ENCODE measurements at places on chromosomes 2 and 18.
A peak's percentile ranks its signal among the peaks of the same experiment; 100 is the strongest.

DNA sequence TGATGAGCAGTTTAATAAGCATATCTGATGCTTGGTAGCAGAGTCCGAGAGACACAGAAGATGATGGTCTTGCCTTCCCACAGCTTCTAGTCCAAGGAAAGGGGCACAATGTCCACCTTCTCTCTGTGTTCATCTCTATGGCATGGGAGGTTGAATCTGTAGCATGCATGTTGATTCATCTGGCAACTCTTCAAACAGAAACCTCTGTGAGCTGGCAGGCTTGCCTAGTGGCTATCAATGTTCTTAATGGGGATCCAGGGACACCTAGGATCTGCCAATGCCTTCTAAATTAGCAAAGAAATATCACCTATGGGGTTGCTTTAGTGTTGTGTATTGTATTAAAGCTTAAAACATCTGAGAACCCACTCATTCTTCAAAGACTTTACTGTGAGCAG, 170.8 kb downstream of the INO80D start:
- DNase-seq, result no peak

- peak; percentile 96 for DNase-seq
Observed at GRCh38 chr2:157876066-157876785, at the start of gene ACVR1. Gene ACVR1 (minus strand): TSS chr2:157876330. CDS start chr2:157799493, 76,837 bp downstream.

GRCh38 chr2:225766431-225766830, 366.9 kb downstream of the NYAP2 start:
- no peak for DNase-seq

DNA sequence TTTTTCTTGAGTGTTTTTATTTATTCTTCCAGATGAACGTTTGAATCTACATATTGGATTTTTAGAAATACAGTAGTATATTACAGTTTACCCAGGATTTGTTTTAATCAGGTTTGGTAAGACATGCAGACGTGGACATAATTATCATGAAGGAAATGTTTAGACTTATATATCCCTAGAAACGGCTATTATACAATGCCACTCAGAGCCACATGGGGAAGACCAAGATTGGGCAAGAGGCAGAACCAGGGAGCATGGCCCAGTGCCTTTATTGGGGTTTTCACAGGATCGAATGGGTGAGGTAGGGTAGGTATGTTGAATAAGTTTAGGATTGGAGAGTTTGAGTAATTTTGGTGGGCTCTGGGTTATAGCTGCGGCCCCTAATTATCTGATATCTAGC, 212.2 kb downstream of the CAMKMT start:
- DNase-seq, result no peak

- no peak for DNase-seq
Observed at GRCh38 chr2:217121565-217121964, 261.7 kb upstream of the TNP1 start.

- DNase-seq, result peak; percentile 50
Observed at GRCh38 chr2:218745160-218745558, 34.5 kb downstream of the TTLL4 start.

GRCh38 chr2:60096556-60096955, 456.9 kb downstream of the BCL11A start:
- DNase-seq, result no peak

DNA sequence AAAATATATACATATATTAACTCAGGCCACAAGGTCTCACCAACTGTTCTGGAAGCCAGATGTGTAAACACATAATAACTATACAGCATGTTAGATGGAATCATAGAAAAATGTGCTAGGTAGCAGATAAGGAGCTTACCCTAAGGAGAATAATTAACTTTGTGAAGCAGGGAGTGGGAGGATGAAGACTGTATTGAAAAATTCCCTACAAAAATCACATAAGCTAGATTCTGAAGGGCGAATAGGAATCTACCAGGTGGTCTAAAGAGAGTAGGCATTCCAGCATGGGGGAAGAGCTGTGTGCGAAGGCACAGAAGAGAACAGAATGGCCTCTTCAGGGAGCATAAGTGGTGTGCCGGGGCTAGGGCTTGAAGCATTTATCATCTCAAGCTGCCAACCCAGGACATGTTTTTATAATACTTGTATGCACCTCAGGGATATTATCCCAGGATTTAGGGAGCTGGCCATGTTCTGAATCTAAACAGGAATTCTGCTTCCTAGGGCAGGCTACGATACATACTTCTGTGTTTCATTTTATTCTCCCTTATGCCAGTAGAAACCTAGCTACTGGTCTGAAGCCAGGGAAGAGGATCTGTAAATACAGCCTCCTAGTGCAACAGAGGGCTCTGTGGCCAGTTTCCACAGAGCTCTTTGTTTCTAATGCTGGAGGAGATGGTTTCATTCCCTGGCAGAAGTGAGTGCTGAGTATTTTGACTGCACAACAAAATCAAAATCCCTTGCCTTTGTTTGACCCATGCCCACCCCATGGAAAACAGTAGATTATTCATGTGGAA, 56.7 kb downstream of the NEMP2 start:
- peak; percentile 74 for DNase-seq

DNA sequence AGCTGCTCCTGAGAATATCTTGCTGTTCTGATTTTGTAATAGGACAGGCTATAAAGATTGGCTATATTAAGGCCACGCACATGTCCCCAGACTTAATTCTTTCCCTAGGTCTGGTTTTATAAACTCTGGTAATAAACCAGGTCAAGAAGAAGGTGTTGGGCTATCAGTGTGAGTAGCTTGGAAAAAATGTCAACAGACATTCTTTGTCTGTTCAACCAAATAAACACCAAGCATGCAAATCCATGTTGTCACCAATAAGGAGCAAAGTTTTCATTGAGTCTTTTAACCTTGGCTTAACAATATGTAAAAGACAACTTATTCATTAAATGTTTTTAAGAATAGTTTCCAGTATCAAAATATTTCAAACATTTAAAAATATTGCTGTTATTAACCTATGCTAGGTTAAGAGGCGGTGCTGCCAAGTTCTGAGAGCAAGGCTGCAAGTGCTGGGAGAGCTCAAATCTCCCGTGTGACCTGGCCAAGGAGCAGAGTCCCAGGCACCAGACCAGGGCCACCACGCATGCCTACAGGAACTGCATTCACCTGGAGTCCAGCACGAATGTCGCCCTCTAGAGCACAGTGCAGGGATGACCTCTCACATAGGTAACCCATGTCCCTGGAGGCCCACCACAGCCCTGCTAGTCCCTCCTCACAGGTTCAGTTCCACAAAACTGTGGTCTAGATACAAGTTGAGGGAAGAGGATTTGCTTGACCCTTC, 120.5 kb upstream of the POU3F3 start:
- peak; percentile 67 for DNase-seq

GRCh38 chr2:113979191-113980128, 89.6 kb downstream of the ACTR3 start:
- peak; percentile 36 for DNase-seq

DNA sequence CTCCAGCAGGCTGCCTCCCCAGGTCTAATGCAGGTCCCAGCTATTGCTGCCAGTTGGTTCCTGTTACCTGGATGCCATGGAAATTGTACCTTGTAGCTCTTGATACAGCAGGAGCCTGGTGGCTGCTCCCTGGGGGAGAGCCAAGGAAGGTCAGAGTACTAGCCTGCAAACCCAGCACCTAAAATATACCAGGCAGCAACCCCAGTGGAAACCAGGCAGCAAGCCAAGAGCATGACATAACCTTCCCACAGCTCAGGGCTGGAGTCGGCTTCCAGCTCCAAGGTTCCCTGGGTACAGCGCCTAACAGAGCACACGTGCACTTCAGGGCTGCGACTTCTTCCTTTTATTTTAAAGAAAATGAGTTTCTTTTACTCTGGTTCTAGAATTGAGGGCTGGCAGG, 30.3 kb downstream of the TNP1 start:
- DNase-seq, result peak; percentile 79

DNA sequence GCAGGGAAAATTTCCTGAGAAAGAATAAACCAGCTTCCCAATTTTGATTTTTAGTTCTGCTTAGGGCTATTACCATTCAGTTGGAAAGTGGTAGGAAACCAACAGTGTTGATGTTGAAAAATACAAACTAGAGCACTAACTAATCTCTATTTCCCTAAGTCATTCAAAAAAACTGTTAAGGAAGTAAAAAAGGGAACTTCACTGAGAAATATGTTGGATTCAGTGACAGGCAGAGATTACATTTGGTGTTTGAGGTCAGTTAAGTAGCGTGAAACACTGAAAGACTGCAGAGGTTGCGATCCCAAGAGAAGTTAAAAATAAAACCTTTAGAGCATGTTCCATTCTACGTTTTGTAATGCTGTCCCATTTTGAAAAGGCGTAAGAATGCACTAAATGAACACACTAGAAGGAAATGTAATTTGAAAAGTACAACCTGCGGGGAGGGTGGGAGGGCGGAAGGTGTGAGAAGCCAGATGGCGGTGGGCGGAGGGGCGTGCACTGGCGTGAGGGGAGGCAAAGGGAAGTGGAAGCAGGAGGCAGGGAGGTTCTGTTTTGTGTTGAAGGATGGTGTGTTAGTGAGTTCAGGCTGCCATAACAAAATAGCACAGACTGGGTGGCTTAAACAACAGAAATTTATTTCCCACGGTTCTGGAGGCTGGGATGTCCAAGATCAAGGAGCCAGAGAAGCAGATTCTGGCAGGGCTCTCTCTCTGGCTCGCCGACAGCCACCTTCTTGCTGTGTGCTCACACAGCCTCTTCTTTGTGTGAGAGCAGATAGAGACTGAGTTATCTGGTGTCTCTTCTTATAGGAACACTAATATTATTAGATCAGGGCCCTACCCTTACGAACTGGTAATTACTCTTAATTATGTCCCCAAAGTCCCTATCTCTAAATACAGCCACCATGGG, 94.3 kb upstream of the KCTD1 start:
- DNase-seq, result peak; percentile 46

GRCh38 chr2:24073816-24074215, 2.3 kb downstream of the SF3B6 start:
- DNase-seq, result no peak

DNA sequence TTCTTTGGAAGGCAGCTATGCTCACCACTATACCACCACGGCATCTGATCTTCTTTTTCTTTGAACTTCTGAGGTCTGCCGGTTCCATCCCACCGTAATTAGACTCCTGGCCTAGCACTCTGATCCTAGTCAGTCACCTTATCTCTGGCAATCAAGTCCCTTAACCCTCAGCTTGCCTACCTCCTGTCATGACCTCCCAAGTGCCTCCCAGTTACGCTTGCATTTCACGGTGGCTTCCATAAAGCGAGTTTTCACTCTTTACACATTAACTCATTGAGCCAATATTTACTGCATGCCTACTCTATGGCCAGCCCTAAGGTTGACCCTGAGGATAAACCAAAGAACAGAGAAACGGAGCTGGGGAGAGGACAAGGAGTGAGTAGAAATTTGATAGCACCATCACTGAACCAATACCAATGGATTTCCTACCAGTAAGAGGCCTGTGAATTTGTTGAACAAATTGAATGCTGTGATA, 37.8 kb upstream of the TMEM182 start:
- no peak for DNase-seq

DNA sequence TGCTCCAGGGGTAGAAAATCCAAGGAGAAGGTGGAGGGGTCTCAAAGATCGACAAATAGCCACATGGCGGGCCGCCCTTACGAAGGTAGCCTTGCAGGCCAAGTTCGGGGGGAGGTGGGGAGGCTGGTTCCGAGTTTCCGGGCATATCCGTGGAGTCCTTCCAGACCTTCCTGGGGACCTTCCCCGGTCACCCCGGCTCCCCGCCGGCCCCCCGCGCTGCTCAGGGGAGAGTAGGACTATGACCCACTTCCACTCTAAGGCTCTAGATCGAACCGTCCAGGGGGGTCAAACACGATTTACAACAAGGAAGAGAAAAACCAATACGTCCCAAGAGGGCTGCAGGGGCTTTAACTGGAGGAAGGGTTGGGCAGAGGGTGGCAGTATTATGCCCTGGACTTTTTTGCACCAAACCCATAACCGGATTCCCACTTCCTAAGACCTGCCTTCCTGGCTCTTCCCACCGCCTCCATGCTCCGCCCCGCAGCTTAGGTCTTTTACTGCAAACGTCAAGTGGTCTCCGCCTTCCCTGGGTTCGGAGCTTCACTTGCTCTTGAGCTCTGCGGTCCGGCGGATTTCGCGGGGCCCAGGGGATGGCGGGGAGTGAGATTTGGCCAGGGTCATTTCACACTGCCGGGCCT, 779 bp upstream of the LYPD6 start:
- DNase-seq, result peak; percentile 30

- no peak for DNase-seq
Observed at GRCh38 chr2:96900237-96900636, 30.4 kb upstream of the SEMA4C start.

DNA sequence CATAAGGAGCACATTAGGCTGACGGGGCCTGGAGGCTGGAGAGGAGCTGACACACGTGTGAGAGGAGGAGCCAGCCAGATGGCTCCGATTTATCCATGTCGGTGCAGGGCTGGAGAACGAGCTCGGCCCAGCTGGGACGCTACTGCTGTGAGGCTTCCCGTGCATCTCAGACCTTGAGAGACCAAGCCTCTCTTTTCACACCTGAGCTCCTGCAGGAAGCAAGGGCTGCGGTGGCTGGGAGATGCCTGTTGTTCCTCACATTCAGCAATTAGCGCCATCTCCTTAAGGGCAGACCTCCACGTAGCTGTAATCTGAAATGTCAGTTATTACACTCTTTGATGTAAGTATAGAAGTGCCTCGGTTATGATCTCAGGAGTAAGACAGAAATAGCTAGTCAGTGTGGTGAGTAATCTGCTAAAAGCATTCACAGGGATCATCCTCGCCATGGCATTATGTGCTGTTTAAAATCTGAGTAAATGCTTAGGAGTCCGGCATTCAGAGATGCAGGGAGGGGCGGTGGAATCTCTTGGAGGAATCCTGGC, 107.9 kb downstream of the PRKCE start:
- no peak for DNase-seq

- no peak for DNase-seq
Observed at GRCh38 chr2:7766088-7766722, 849.0 kb downstream of the RNF144A start.

DNA sequence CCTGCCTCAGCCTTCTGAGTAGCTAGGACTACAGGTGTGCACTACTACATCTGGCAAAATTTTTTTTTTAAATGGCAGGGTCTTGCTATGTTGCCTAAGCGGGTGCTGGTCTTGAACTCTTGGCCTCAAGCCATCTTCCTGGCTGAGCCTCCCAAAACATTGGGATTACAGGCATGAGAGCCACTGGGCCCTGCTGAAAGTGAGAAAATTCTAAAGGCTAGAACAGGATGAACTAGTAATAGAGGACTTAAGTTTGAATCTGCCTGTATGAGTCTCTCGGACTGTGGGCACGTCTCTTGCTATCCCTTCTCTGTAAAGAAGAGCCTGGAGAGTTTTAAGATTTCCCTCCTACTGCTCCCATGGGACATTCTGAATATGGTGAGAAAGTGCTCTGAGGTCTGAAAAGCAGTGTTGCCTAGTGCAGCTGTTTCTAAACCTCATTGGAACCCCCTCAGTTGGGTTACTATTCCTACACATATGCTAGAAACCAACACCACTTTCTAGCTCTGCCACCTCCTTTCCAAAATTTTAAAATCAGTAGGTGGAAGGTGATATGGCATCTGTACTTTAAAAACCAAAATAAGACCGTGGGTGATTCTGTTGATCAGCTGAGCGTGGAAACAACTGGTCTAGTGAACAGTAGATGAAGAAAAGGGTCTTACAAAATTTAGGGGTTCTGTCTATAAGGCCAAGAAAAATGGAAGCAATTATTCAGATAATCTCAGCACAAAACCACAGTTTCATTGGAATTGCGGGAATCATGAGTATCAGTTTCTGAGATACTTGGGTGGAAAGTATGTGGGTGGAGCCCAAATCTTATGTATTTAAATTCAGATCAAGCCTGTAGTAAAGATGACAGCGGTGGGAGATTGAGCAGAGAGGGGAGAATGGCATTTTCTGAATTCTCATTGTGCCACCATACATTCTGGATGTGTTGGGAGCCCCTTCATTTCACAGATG, 259.8 kb upstream of the CXCR4 start:
- no peak for DNase-seq

GRCh38 chr2:227351639-227352038, 26.6 kb downstream of the MFF start:
- DNase-seq, result no peak

Data from hematopoietic multipotent progenitor cell treated with erythropoietin and hydrocortisone succinate and interleukin-3 and kit ligand, for 6 days (in vitro differentiated cells).